ENCODE measurements at places on chromosomes 1 and 21.

GRCh38 chr1:4916610-4917009, 262.2 kb downstream of the AJAP1 start:
- no peak overlapping the region for H3K4me3 ChIP-seq
- H3K4me1 ChIP-seq: peaks cover 2% of the 10 kb centered on the region
- H3K27ac ChIP-seq: no peak overlapping the region
- no peaks in the 10 kb centered on the region for H3K36me3 ChIP-seq
- DNase-seq: no peak

DNA sequence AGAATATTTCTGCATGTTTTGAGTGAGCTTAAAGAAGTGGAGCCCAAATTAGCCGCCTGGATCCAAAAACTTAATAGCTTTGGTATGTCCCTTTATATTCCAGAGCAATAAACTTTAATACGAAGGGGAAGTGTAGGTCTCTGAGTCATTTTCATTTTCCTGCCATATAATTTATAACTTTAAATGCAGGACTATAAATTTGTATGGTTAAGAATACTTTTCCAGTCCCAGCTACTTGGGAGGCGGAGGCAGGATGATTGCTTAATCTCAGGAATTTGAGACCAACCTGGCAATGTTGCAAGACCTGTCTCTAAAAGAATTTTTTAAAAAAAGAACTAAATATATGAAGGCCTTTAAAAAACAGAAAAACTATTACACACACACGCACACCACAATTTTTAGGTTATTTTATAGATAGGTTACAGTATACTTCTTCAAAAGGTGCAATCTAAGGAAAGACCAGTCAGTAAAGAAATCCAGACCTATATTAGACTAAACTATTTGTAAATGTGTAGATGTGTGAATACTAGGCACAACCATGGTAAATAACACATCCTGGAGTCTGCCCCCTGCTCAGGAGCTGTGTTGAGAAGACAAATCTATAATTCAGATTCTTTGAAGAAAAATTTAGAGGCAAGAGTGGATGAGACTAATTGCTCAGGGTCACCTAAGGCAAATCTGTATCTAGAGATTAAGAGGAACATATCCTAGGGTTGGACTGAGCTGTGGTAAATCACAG, 80.3 kb downstream of the TTC3 start:
- no peak for DNase-seq
- H3K36me3 ChIP-seq: peaks cover 9% of the 10 kb centered on the region
- H3K4me3 ChIP-seq: no peak overlapping the region
- no peaks in the 10 kb centered on the region for H3K27me3 ChIP-seq

DNA sequence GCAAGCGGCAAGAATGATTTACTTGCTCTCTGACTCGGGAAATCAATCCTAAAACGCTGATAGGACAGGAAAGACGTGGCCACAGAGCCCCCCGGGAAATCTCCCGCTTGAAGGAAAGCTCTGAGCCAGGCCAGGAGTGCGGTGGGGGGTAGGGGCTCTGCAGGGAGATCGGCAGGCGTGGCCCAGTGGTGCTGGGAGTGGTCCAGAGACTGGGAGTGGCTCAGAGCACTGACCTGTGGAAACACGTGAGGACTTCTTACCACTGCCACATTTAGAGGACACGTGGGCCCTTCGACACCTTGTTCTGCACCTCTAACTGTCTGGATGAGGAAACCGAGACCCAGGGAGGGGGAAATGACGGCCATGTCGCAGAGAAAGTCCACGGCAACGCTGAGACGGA, 130.0 kb upstream of the KLHDC7A start:
- no peak overlapping the region for H3K27ac ChIP-seq
- no peak for DNase-seq
- no peak overlapping the region for H3K4me3 ChIP-seq
- H3K36me3 ChIP-seq: no peaks in the 10 kb centered on the region
- peaks cover 36% of the 10 kb centered on the region for H3K27me3 ChIP-seq

GRCh38 chr1:245434280-245434679, 279.5 kb downstream of the KIF26B start:
- H3K27me3 ChIP-seq: peaks cover 24% of the 10 kb centered on the region
- H3K4me1 ChIP-seq: no peaks in the 10 kb centered on the region
- no peak overlapping the region for H3K27ac ChIP-seq
- no peak for DNase-seq
- no peak overlapping the region for H3K4me3 ChIP-seq
- no peaks in the 10 kb centered on the region for H3K36me3 ChIP-seq

DNA sequence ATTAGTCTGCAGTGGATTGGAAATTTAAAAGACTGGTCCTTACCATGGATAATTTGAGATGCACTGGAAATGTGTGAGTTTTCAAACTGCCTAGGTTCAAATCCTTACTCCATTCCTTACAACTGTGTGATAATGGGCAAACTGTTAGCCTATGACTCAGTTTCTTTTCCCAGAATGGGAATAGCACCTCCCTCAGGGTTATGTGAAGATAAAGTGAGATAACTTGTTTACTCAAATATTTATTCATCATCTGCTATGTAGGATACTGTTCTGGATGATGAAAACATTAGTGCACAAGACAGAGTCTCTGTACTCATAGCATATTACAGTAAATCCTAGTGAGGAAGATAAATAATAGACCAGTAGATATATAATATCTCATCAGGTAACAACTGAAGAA, 28.6 kb downstream of the LRIG2 start:
- no peaks in the 10 kb centered on the region for H3K27me3 ChIP-seq
- DNase-seq: no peak

DNA sequence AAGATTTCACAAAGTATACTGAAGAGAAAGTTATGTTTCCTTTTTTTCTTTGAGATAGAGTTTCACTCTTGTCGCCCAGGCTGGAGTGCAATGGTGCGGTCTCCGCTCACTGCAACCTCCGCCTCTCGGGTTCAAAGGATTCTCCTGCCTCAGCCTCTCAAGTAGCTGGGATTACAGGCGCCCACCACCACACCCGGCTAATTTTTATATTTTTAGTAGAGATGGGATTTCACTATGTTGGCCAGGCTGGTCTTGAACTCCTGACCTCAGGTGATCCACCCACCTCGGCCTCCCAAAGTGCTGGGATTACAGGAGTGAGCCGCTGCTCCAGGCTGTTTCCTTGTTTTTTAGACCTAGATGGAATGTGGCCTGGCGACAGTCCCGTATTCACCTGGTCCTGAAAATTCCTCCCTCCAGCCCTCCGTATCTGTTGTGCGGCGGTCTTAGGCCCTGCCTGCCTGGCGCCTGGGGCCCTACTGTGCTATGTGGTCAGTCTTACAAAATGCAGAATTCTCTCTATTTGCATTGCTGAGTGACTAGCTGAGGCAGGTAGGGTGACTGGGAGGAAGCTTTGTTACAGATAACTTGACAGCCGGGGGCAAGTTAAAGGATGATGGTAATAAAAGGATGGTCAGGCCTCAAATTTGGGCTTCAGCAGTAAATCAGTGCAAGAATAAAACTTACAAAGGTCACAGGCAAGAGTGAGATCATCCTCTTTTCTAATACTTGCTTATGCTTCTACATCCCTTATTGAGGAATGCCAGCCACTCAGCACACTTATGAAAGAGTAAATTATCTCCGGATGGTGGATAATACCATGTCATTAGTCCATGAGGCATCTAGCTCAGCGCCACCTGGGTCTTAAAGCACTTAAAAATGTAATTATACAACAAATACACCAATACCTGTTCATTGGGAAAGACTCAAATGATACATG, 30.3 kb downstream of the PARK7 start:
- no peak overlapping the region for H3K4me3 ChIP-seq
- no peaks in the 10 kb centered on the region for H3K27me3 ChIP-seq
- no peak overlapping the region for H3K27ac ChIP-seq

GRCh38 chr1:16402742-16403141, 34.5 kb downstream of the SPATA21 start:
- H3K4me3 ChIP-seq: no peak overlapping the region
- DNase-seq: no peak
- H3K27me3 ChIP-seq: no peaks in the 10 kb centered on the region
- H3K36me3 ChIP-seq: peaks cover 7% of the 10 kb centered on the region
- no peak overlapping the region for H3K27ac ChIP-seq
- H3K4me1 ChIP-seq: no peaks in the 10 kb centered on the region

Data from activated naive CD8-positive, alpha-beta T cell treated with anti-CD3 and anti-CD28 coated beads for 36 hours (primary cell).